ENCODE measurements at places on chromosomes 11 and 22.

DNA sequence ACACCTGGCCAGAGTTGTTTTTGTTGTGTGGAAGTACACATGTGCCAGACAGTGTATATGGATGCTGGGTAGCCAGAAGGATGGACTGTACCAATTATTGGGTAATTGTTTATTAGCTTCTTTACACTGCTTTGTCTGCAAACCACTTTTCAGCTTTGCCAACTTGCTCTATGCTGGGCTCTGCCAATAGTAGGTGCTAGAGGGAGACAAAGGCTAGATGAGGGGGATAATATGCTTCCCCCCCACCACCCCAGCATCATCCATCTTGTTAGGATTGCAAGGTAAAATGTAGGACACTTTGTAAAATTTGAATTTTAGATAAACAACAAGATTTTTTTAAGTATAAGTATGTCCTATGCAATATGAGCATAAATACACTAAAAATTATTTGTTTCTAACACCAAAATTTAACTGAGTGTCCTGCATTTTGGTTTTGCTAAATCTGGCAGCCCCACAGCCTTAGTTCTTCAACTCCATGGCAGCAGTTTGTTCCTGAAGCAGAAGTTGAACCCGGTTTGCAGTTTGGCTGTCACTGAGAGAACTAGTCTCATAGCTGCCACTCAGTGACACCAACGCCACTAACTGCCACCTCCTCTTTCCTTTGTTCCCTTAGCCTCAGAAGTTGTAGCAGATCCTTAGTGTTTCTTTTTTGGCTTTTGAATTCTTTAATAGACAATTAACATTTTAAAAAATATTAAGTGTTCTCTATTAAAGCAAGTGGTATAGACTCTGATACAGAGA is 78.8 kb downstream of the CCDC81 start:
- no peak for DNase-seq

DNA sequence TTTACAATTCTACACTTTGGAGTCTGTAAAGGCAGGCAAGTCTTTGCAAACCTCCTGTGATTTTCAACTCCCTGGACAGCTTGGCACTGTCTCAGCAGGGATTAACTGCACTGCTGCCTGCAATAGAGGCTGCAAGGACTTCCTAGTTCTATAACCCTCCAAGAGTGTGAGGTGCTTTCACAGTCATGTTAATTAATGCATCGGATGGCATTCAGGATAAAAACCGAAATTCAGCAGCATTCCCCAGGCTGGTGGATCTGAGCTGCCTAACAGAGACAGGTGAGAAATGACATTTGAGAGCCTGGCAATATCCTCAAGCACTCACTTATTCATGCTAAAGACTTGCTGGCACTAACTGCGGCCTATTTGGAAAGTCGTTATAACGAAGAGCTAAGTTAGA is 85.0 kb downstream of the LARGE1 start:
- no peak for DNase-seq

GRCh38 chr11:75351541-75351790 is at the start of gene ARRB1:
TSS of gene ARRB1 (minus strand) at chr11:75351661. CDS start at chr11:75351607, 54 bp downstream.
- DNase-seq, result no peak

GRCh38 chr11:117796872-117797529 is at the start of gene DSCAML1:
TSS of gene DSCAML1 (minus strand) at chr11:117797216. CDS start at chr11:117797079, 137 bp downstream.
- no peak for DNase-seq

All from activated gamma-delta T cell treated with anti-CD3 and anti-CD28 coated beads, Interleukin-2, amount 50 U/mL, for 16 hours (primary cell).